MCF 10A (cell line): ENCODE measurements at places on chromosomes 5 and 9.

DNA sequence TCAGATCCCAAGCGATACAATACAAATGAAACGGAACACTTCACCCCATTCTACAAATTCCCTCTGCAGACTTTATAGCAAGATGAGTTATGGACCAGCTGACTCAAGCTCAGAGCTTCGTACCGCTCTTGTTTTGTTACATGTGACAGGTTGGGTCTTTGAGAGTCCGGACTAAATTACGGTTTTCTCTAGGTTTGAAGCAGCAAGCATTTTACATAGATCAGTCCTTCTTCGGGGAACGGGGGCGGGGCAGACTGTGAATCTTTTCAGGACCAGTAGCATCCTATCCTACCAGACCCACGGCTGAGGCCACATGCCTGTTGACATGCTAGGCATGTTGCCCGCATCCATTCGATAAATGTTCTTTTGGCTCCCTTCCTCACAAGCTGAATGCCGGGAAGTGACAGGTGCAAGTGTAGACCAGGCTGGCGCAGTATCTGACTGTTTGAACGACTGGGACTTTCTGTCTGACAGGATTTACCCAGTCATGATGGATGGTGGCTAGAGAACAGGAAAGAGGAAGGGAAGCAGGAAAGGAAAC is 811.0 kb upstream of the GRAMD2B start:
- H3K4me3 ChIP-seq = no peak overlapping the region
- no peaks in the 10 kb centered on the region for H3K4me1 ChIP-seq
- H3K36me3 ChIP-seq = no peaks in the 10 kb centered on the region
- DNase-seq = no peak
- H3K27ac ChIP-seq = no peak overlapping the region
- no peaks in the 10 kb centered on the region for H3K27me3 ChIP-seq

GRCh38 chr9:116144555-116144954 is 9.0 kb upstream of the PAPPA start:
- DNase-seq = no peak
- no peak overlapping the region for H3K4me3 ChIP-seq
- H3K4me1 ChIP-seq = peaks cover 31% of the 10 kb centered on the region
- no peak overlapping the region for H3K27ac ChIP-seq
- no peaks in the 10 kb centered on the region for H3K27me3 ChIP-seq
- no peaks in the 10 kb centered on the region for H3K36me3 ChIP-seq

GRCh38 chr5:80090884-80091166 is 55.7 kb downstream of the THBS4 start:
- no peaks in the 10 kb centered on the region for H3K27me3 ChIP-seq
- DNase-seq = no peak
- no peaks in the 10 kb centered on the region for H3K4me1 ChIP-seq
- no peak overlapping the region for H3K27ac ChIP-seq
- no peak overlapping the region for H3K4me3 ChIP-seq

- H3K4me1 ChIP-seq = peaks cover 28% of the 10 kb centered on the region
- peaks cover 85% of the 10 kb centered on the region for H3K36me3 ChIP-seq
- DNase-seq = no peak
- no peaks in the 10 kb centered on the region for H3K27me3 ChIP-seq
- no peak overlapping the region for H3K4me3 ChIP-seq
- H3K27ac ChIP-seq = no peak overlapping the region
Observed at GRCh38 chr9:134437403-134438194, 111.3 kb downstream of the RXRA start.

- no peaks in the 10 kb centered on the region for H3K4me1 ChIP-seq
- H3K4me3 ChIP-seq = no peak overlapping the region
- DNase-seq = no peak
Observed at GRCh38 chr5:8408258-8408657, 539.3 kb downstream of the MTRR start.

DNA sequence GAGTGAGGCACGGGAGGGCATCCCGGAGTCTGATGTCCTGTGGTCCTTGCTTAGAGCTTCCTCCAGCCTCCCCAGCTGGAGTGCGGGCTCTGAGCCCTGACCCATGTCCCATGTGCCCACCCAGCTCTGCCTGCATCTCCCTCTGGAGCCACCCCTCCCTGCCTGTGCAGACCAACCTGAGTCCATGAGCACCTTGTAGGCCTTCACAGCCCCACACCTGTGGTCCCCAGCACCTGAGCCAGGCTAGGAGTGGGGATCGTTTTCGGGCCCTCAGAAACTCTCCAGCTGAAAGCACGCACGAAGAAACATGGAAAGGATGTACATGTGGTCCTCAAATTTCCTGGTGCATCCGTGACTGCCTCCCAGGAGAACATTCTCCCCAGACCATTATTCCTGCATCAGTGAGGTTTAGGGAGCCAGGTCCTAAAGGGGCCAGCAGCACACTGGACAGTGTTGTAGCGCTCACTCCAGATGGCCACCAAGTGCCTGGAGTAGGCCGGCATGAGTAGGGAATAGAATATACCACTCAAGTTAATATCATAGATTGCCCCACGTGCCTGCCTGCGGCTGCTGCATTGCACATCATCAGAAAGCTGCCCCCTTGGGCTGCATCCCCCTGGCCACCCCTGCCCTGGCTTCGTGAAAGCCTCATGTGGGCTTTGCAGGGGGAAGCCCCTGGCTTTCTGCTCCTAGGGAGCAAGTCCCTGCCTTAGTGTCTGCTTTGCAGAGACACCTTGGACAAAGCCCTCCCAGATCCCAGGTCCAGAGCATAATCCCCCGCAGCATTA is 80.6 kb downstream of the WNK2 start:
- H3K4me1 ChIP-seq = no peaks in the 10 kb centered on the region
- H3K27me3 ChIP-seq = peaks cover 2% of the 10 kb centered on the region
- no peak for DNase-seq
- H3K4me3 ChIP-seq = no peak overlapping the region
- no peak overlapping the region for H3K27ac ChIP-seq

- H3K4me1 ChIP-seq = no peaks in the 10 kb centered on the region
- H3K4me3 ChIP-seq = no peak overlapping the region
- H3K27ac ChIP-seq = no peak overlapping the region
- no peak for DNase-seq
Observed at GRCh38 chr9:126126807-126127206, 199.8 kb upstream of the MVB12B start.

- DNase-seq = no peak
- H3K4me1 ChIP-seq = no peaks in the 10 kb centered on the region
- H3K27ac ChIP-seq = no peak overlapping the region
- no peak overlapping the region for H3K4me3 ChIP-seq
- peaks cover 5% of the 10 kb centered on the region for H3K36me3 ChIP-seq
- H3K27me3 ChIP-seq = peaks cover 17% of the 10 kb centered on the region
Observed at GRCh38 chr9:134235366-134235765, 71.0 kb upstream of the RNU6ATAC start.

DNA sequence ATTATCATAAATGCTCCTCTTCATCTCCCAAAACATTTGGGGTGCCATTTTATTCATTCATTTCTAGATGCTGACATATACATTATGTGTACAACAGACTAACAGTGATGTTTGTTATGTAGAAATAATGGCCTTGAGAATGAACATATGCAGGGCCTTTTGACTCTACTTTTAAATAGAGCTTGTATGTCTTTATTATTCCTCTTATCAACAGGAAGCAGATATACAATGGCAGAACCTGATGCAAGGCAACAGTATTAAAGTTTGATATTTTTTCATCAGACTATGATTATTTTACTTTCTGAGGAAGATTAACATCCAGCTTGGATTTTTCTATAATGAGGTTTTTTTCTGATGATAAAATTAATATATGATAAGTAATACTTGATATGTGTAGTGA is 44.1 kb downstream of the SNX18 start:
- H3K36me3 ChIP-seq = no peaks in the 10 kb centered on the region
- no peak overlapping the region for H3K4me3 ChIP-seq
- no peak for DNase-seq
- no peaks in the 10 kb centered on the region for H3K4me1 ChIP-seq
